ENCODE measurements at places on chromosomes 16 and 17. TPM values are rescaled to one million over a fixed set of nuclear protein-coding genes. Genes with fewer than 3 reads are reported as not detected.
A peak's percentile ranks its signal among the peaks of the same experiment; 100 is the strongest.

BEAN1 gene
- total RNA-seq: 1.8 TPM

ABCC11 gene
- total RNA-seq: not detected

CCL16 gene
- 1.9 TPM for total RNA-seq

WSB1 gene
- 320 TPM for total RNA-seq

CCL1 gene
- not detected for total RNA-seq

RAB37 gene
- 1.4 TPM for total RNA-seq

SSTR5 gene
- total RNA-seq: not detected

DNA sequence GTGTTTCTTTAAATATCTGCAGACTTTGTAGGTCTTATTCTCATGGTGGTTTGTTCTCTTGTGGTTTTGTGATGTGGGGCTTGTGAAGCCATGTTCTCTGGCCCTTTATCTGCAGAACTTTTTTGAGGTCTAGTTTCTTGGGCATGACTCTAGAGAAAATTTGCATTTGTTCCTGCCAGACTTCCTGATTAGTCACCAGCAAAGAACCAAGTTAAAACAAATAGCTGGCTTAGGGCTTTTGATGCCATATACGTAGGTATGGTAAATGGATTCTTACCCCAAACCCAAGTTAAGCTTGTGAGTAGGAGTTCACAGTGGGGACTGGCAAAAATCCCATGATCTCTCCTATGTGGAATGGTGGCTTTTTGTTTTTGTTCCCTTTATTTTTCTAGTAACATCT lies 68.7 kb upstream of the IRX3 start:
- DNase-seq: no peak

DNA sequence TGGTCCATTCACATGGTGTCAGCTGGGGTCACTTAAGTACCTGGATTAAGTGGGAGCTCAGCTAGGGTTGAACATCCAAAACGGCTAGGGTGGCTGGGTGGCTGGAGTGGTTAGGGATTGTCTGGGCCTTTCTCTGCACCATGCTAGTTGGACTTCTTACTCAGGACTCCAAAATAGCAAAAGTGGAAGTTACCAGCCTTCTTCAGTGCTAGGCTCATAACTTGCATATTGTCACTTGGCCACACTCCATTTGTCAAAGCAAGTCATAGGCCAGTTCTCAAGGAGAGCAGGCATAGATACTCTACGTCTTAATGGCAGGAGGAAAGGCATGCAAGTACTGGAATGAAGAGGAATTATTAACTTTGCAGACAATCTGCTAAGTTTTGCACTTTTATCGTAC lies 69.7 kb downstream of the ESRP2 start:
- no peak for DNase-seq

- peak; percentile 95 for DNase-seq
These were observed 3.0 kb downstream of the BORCS6 start for GRCh38 chr17:8186787-8187516.

DNA sequence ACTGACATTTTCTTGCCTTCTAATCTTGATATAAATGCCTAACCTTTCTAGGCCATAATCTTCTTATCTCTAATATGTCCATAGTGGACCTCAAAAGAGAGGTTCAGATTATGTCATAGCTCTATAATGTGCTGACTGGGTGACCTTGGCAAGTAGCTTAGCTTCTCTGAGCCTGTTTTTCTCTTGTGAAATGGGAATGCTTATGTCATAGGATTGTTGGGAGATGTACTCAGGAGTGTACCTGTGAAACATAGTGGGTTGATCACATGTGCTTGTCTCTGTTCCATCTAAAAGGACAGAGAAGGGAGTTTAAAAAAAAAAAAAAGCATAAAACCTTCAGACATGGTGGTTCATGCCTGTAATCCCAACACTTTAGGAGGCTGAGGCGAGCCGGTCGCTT lies 2.4 kb downstream of the MED9 start:
- DNase-seq: no peak

DNA sequence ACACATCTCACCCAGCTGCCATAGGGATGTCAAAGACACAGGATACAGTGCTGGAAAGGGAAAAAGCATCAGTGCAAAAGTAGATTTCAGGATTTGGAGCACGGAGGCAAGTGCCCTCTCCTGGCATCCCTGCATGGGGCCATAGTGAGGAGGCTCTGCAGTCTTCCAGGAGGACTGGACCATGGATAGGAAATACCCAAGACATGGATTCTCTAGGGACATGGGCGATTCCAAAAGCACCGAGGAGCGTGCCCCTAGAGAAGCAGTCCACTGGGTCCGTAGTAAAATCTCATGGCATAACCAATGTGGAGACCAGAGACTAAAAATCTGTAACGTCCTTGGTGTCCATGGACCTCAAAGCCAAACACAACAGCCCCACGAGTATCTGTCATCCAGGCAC lies 818.2 kb downstream of the KCNJ18 start:
- no peak for DNase-seq

GRCh38 chr16:800834-801511 lies 439 bp upstream of the GNG13 start:
- no peak for DNase-seq

GRCh38 chr17:2240541-2240940 lies 63.0 kb downstream of the SMG6 start:
- no peak for DNase-seq

DNA sequence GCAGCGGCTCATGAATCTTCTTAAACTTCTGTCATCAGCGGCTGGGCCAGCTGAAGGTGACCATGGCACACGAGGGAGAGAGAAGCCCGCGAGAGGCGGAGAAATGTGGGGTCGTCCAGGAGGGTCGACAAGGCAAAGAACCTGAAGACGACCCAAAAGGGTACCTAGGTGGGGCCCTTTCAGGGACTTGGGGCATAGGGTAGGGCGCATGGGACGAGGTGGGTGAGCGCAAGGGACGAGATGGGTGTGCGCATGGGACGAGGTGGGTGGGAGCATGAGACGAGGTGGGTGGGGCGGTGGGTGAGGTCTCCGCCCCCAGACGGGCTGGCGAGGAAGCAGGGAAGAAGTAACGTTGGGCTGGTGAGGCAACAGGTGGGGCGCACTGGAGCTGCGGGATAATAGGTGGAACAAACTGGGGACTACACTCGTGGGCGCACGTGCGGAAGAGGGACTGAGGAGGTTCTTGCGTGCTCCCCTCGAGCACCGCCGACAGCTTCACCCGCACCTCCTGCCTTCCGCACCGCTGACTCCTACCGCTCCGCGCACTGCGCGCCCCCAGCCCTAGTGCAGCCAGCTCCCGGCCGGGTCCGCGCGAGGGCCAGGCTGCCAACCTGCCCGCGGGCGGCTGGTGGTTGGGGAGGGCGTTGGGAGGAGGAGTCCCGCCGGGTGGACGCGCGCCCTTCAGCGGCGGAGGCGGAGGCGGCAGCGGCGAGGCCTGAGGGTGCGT lies 23.2 kb upstream of the CRYM start:
- peak; percentile 78 for DNase-seq

GRCh38 chr17:71405101-71405500 lies 715.7 kb upstream of the SOX9 start:
- no peak for DNase-seq

DNA sequence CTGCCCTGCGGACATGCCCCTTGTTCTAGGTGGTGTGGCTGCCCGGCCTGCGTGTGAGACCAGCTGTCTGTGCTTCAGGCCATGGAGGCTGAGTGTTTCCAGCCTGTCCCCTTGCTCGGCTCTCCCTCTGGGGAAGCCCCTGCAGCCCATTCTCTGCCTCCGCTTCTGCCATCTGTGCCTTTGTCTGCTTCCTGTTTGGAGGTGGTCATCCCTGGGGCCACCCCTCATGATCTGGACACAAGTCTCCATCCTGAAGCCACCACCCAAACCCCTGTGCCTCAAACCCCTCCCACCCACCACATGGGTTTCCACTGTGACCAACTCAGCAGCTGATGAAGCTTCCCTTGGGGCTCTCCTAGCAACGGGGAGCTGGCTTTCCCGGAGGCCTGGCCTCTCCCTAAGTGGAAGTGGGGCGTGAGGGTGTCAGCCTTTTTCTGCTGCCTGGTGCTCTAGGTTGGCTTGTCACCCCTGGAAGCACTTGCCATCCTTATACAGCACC lies 184.9 kb downstream of the SEC14L1 start:
- DNase-seq: no peak

- no peak for DNase-seq
These were observed 6.6 kb downstream of the ABCA5 start for GRCh38 chr17:69320210-69320907.

GRCh38 chr17:57604771-57605674 lies 140.1 kb downstream of the CCDC182 start:
- DNase-seq: peak; percentile 75

GRCh38 chr17:50540560-50541401 lies 6.2 kb upstream of the SPATA20 start:
- DNase-seq: no peak

GRCh38 chr17:81340607-81341515 lies 45.8 kb upstream of the SLC38A10 start:
- DNase-seq: no peak

- no peak for DNase-seq
These were observed 1.7 kb downstream of the BEAN1 start for GRCh38 chr16:66428682-66429251.

Measured in aorta (tissue), 5 donors.